GM04504 (cell line): ENCODE measurements at places on chromosomes 13 and 19.
A peak's percentile ranks its signal among the peaks of the same experiment; 100 is the strongest.

- DNase-seq = no peak
Measured at GRCh38 chr19:38655148-38655824, 7.8 kb downstream of the ACTN4 start.

- no peak for DNase-seq
Measured at GRCh38 chr13:35471706-35472322, 4.7 kb downstream of the MAB21L1 start.

DNA sequence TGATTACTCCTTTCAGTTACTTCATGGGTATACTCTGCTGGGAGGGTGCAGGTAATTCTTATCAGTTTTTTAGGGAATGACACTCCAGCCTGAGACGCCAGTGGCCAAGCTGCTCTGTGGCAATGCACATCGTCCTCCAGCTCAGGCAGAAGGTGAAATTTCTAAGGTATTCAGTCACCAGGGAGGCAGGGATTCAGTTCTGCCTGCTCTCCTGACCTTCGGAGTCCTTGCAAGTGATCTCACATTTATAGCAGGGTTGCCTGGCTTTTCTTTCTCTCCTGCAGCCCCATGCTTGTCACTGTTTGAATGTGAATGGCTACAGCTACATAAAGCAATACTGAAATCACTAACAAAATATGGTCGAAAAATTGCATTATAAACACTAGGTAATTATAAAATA lies 1447.5 kb downstream of the EFNB2 start:
- DNase-seq = no peak

DNA sequence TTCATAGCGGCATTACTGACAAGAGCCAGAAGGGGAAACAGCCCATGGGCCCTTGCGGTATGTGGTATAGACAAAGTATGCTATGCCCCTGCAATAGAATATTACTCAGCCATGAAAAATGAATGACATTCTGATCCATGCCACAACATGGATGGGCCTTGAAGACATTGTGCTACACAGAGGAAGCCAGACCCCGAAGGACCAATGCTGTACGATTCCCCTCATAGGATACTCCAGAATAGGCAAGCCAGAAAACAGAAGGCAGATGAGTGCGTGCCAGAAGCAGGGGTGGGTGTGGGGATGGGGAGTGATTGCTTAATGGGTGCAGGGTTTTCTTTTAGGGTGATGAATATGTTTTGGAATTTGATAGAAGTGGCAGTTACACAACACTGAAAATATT lies 342.0 kb downstream of the TEX29 start:
- no peak for DNase-seq

GRCh38 chr13:94063096-94063495 lies 416.4 kb downstream of the DCT start:
- peak; percentile 38 for DNase-seq

DNA sequence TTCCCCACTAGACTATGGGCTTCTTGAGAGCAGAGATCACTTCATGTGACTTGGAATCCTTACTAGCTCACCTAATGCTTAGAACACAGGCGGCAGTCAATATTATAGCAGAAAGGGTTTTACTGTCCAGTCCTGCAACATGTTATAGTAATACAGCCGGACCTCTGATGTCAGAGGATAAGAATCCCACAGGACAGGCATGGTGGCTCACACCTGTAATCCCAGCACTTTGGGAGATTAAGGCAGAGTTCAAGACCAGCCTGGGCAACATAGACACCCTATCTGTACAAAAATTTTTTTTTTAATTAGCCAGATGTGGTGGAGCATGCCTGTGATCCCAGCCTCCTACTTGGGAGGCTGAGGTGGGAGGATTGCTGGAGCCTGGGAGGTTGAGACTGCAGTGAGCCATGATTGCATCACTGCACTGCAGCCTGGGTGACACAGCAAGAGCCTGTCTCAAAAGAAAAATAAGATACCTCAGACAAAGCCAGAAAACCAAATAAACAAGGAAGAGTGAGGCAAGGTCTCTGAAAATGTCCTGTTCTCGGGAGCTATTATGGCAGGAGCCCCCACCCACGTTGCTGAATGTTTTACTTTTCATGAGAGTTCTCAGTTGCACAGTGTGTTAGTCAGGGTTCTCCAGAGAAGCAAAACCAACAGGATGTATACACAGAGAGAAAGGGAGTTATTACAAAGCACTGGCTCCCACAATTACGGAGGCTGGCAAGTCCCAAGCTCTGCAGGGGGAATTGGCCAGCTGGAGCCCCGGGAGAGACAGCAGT lies 100.8 kb downstream of the UBL3 start:
- DNase-seq = no peak

DNA sequence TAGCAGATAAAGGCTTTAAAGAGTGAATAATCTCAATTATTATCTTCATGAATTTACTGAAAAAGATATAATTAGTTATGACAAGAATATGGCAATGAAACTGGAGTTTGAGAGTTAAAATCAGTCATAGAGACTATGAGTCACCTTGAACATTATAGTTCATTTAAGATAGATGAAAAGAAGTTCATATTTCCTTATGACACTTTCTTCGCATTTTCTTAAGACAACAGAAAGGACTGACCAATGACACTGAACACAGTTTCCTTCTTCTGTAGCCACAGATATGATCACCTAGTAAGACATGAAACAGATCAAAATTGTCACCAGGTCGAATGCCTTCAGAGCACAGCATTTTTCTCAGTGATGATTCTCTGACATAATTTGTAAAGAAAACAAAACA lies 202.1 kb downstream of the KLF12 start:
- no peak for DNase-seq

GRCh38 chr19:43690890-43691289 lies 20.9 kb upstream of the PLAUR start:
- no peak for DNase-seq
